Stimulated activated CD4-positive, alpha-beta T cell treated with anti-CD3 and anti-CD28 coated beads, Interleukin-4, amount 100 ng/mL, for 1 hour (primary cell): ENCODE measurements at places on chromosomes 16 and 17.

DNA sequence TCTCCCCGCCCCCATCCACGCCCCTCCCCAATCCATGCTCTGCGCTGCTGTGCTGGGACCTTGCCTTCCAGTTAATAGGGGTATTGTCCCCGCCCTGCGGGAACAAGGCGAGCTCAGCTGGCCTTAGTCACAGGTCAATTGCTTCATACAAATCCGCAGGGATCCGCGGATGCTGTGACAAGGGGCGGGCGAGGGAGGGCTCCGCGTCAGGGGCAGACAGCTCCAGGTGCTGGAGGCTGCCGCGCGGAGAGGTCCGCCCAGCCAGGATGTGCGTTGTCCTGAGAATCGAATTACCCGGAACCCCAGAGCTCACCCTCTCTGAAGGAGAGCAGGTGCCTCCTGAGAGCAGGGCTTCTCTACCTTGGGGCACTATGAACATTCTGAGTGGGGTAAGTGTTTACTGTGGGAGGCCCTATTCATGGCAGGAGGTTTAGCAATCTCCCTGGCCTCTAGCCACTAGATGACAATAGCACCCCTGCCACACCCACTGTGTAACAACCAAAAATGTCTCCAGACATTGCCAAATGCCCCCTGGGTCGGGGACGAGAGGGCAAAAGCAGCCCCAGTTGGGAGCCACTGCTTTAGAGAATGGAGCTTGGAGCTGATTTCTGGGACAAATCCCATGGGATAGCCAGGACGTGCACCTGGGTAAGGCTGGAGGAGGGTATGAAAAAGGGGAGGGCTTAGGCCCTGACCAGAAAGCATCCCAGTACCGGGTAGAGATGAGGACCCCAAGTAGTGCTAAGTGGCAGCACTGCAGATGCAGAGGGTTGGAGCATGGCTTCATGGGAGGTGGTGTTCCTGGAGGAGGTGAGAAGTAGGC lies 138.2 kb downstream of the CYLD start:
- no peak for DNase-seq

DNA sequence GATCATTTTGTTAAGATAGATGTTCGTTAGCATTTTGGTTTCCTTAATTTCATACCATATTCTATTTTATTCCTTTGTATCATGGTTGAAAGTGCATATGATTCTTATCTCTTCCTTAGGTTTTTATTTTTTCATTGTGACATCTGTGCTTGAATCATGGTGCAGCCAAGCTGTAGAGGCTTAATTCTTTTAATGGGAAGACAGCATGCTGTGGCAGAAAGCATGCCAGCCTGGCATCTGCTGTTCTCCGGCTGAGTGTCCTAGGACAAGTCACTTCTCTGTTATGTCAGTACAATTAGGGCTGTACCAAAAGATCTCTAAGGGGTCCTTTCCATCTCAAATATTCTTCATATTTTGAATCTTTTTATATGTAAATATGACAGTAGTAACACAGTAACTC lies 68.5 kb upstream of the PMFBP1 start:
- DNase-seq, result no peak

- peak; percentile 61 for DNase-seq
Measured at GRCh38 chr17:57085448-57086068, 512 bp downstream of the AKAP1 start.

DNA sequence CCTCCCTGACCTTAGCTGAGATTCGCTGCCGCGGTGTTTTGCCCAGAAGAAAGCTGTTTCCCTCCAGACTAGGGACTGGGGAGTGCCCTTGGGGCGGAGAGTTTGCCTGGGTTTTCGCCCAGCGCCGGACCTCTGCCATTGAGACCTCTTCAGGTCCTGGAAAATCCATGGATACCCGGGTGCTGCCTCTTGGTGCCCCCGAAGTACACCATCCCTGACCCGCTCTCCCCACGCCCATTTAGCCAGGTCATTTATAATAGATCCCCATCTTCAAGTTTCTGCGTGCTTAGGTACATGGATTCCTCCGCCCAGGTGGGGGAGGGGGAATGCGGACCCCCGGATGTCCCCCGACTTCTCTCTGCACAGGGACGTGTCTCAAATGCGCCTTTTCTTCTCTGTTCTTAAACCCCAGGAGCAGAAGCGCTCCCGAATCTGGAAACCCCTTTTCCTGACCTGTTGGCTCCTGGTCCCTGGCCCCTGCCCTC lies 15.0 kb upstream of the CBX8 start:
- DNase-seq, result no peak

GRCh38 chr16:75250809-75251279 lies 580 bp downstream of the BCAR1 start:
- DNase-seq, result peak; percentile 32

DNA sequence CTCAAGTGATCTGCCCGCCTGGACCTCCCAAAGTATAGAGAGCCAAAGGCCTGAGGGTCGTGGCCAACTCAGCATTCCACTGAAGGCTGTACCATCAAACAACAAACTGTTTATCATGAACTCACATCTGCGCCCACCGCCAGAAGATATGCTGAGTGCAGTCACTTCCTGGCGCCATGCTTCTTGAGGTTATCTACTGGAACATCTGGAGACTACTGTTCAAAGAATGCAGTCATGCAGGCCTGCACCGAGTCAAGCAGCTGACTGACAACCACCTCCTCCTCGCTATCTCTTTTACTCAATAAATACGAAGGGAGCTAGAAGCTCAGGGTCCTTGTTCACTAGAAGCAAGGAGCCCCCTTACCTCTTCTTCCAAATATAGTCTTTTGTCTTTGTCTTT lies 473.9 kb upstream of the EEF2KMT start:
- DNase-seq, result no peak
